8988T (cell line): ENCODE measurements at places on chromosomes 1 and 21.

DNA sequence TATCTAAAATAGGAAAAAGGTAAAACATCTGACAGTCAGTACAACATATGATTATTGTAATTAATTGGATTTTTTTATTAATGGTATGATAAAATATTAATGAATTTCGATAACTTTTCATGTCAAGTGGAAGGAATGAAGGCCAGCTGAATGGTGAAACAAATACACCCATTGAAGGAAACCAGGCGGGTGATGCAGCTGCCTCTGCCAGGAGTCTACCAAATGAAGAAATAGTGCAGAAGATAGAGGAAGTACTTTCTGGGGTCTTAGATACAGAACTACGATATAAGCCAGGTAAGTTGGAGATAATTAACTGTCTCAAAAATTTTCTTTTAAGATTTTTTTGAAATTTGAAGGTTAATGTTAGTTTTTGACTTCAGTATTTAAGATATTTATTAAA, 3.2 kb downstream of the SON start:
- DNase-seq, result no peak

- no peak for DNase-seq
Observed at GRCh38 chr1:41240781-41241353, 1.2 kb downstream of the SCMH1 start.

- DNase-seq, result no peak
Observed at GRCh38 chr1:168732736-168733135, 3.7 kb upstream of the DPT start.

DNA sequence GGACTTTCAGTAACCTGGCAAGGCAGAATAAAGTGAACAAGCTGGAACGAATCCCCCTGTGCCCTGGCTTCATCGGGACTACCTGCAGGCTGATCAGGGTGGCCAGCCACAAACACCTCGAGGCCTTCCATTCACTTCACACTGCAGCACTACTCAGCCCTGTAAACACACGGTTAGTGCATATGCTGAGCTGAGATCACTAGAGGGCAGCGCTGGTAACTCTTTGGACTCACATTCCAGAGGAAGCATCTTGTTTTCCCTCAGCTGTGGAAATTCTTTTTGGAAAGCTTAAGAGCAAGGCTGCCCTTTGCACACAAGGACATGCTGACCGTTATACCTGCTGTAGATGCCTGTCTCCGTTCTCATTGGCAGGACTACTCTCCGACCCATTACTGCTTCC, 32.1 kb downstream of the PCSK9 start:
- DNase-seq, result no peak

DNA sequence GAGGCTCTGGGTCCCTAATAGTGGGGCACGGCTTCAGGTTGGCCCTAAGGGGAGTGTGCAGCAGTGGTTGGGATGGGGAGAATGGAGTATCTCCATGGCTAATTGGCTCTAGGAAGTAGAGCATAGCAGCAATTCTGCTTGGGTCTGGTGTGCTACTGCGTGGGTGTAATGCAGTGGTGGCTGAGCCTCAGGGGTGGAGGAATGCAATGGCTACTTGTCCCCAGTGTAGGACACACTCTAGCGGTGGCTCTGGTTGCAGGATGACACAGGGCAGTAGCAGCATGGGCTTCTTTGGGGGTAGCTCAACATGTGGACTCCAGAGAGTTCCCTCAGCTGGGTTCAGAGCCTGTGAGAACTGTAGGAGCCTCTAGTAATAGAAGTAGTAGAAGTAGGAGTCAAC, 91.2 kb upstream of the FAM78B start:
- no peak for DNase-seq

- no peak for DNase-seq
Observed at GRCh38 chr1:174189428-174190062, 30.2 kb downstream of the RABGAP1L start.

- no peak for DNase-seq
Observed at GRCh38 chr1:47577303-47578025, 139.6 kb downstream of the FOXD2 start.

DNA sequence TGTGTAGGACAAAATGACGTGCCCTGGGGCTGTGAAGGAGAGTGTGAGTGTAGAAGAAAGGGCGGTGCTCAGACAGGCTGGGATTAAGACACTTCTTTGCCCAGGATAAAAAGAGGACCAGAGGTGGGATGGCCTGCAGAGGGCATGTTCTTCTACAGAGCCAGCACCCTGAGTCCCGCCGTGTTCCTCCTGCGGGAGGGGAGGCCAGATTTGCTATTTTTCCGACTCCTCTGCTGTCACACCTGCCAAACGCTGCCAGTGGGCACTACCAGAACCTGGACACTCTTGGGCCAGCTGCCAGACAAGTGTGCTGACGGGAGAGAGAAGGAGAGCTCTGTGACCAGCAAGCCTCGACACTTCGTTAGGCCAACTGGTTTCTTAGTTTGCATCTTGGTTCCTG, 206.4 kb downstream of the PLD5 start:
- DNase-seq, result no peak

GRCh38 chr1:178513278-178513983, 522 bp downstream of the TEX35 start:
- no peak for DNase-seq

- no peak for DNase-seq
Observed at GRCh38 chr1:89369331-89369730, 5.5 kb downstream of the GBP6 start.

- no peak for DNase-seq
Observed at GRCh38 chr1:96651517-96651916, 70.1 kb upstream of the PTBP2 start.

DNA sequence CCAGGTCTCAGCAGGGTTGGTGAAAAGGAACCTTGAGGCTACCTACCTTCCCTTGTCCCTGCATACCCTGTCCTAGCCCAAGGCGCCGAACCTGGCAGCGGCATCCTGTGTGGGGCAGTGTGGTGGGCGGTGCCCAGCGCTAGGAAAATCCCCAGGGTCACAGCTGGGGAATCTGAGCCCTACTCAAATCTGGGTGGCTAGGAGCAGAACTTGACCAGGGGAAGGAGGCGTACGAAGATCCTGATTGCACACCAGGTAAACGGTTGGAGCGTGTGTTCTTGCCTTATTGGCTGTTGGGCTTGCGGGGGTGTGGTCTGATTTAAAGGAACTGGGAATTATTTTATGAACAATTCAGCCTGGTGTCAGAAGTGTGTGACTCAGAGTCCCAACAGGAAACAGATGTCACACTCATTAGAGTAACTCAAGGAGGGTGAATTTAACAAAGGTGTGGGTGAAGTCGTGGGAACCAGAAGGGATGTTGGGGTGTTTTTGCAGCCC, 118.6 kb downstream of the LRIG2 start:
- DNase-seq, result no peak

DNA sequence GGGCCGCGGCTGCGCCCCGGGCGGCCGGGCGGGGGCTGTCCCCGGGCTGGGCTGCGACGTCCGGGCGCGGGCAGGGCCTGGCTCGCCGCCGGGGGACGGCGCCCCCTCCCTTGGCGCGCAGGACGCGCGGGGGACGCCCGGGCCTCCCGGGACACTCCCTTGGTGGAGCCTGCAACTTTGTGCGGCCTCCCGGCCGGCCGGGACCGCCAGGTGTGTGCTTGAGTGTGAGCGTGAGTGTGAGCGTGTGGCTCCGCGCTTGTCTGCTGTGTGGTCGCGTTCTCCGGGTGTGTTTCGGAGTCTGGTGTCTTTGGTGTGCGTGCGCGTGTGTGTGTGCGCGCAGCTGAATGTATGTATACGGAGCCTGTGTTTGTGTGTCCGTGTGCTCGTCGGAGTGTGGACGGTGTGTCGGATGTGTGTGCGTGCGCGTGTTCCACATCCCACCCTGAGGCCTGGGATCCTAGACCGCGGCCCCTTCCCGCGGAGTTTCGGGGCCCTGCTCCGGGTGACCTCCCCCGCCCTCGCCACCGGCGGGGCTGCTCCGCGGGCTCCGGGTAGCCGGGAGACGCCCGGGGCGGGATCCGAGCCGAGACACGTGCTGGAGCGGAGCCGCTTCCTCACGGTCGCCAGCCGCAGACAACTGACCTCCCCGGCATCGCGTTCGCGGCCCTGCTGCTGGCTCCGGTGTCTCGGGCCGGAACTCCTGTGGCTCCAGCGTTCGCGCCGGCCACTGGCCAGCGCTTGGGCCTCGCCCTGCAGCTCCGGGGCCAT, 1.7 kb downstream of the PTPRU start:
- DNase-seq, result no peak

DNA sequence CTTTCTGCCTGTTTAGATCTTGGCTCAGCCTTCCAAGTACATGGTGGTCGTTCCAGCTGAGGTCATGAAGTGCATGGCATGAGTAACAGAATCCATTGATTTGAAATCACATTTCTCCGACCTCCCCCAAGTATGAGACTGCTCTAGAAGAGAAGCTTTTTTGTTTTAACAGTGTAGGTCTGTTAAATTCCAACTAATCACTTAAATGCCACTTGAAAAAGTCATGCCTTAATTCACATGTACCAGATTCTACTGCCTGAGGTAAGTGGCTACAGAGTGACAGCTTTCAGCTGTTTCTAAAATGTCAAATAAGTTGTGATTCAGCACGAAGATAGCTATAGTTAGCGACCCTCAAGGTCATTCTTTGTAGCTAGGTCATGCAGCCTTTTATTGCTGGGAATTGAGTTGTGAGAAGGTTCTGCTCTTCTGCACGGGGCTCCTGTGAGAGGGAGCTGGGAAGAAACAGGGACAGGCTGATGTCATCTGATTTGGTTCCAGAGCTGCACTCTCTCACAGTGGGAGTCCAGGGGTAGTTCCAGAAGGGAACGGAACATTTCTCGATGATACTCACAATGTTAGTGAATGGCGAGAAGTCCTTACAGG, 112.7 kb downstream of the VPS13D start:
- no peak for DNase-seq
